ENCODE measurements at places on chromosomes 4 and X.

- DNase-seq: no peak
These were observed 60.3 kb upstream of the PPP2R3B start for GRCh38 chrX:447052-447451.

- no peak for DNase-seq
These were observed 31.6 kb upstream of the DDX3X start for GRCh38 chrX:41302370-41302769.

GRCh38 chr4:47704693-47705325 lies 133.1 kb downstream of the CORIN start:
- DNase-seq: peak; percentile 41

DNA sequence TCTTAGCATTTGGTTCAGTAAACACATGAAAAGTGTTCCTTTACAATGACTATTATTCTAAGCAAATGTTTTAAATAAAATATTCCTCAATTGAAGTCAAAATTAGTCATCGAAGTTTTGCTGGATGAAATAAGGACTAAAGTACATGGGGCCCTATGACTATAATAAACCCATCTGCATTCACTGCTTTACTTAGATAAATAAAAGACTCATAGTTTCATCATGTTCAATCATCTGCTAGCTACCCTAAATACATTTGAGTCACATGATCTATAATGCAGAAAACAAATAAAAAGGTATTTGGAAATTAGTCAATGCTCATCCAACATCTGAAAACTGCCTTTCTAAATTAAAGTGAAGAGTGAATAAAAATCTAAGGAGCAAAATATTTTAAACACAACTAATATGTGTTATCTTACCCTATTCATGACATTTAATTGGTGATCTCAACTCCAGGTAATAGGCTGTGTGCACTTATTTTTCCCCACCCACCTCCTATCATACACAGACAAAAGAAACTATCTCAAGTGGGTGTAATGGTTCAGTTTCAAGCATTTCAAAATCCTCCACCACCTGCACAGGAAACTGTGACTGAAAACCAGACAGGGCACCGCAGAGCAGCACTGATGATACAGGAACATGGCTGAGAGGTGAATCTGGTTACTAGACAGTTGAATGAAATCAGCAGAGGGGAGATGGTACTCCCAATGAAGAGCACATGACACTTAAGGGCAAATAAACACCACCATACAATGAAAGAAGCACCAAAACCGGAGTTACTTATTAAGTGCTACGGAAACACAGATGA lies 78.6 kb downstream of the CAMK2D start:
- DNase-seq: no peak

GRCh38 chr4:3630136-3630597 lies 97.9 kb upstream of the LRPAP1 start:
- no peak for DNase-seq

DNA sequence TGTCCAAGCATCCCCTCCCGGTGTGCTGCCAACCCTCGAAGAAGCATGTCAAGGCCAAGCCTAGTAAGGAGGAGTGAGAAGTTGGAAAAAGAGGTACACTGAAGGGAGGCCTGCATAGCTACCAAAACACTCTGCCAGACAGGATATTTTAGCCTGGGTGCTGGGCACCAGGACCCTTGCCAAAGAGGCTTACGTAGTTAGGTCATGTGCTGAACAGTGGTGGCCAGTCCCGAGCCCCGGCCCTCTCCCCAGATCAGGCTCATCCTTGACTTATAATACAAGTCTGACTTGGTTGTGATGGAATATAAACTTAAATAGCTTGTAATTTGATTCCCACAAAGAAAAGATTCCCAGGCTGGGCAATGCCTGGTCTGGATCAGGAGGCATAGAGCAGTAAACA lies 149.3 kb downstream of the ARHGEF9 start:
- no peak for DNase-seq

- no peak for DNase-seq
These were observed 559.6 kb upstream of the DIPK2B start for GRCh38 chrX:45760187-45760742.

DNA sequence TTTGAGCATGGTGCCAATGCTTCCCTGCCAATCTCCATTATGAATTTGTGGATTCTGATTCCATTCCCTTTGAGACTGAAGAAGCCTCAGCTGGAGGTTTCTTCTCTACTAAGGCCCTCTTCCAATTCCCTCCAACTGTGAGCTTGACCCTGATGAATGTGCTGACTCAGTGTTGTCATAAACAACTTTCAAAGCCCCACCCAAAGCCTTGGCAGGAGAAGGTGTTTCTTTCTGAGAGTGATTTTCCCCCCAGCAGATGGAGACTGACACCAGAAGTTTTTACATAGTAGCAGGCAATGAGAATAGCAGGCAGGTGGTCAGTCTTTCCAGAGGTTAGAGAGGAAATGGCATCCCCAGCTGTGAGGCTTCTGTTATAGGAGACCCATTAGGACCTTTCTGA lies 53.1 kb downstream of the OCRL start:
- no peak for DNase-seq

DNA sequence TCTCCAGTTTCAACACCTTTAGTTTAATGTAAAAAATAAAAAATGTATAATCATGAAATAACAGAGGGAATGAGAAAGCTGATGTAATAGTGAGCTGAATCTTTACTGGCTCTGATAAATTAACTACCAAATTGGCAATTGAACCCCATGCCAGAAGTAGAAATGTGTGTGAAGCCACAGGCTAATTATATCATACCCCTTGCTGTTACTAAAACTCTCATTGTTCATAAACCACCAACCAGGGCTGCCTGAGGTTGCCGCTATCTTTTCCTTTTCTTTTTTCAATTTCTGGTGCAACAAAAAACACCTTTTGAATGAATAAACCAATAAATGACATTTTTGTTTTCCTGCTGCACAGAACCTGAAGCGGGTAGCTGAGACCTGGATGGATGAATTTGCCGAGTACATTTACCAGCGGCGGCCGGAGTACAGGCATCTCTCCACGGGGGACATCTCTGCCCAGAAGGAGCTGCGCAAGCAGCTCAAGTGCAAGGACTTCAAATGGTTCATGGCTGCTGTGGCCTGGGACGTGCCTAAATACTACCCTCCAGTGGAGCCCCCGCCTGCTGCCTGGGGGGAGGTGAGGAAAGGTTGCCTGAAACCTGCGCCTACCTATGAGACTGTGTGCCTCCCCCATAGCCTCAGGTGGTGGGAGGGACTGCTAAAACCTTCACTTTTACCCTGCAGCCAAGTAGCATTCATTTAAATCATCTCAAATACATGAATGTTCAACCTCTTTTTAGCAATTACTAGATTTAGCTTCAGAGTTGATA lies 216.7 kb upstream of the GALNT7 start:
- DNase-seq: no peak

GRCh38 chr4:5783486-5783885 lies 72.5 kb downstream of the EVC start:
- DNase-seq: no peak

GRCh38 chrX:10111364-10112148 lies 45.2 kb upstream of the CLCN4 start:
- DNase-seq: no peak

- DNase-seq: no peak
These were observed 87.2 kb downstream of the CLDN34 start for GRCh38 chrX:10054396-10054795.

Measured in urothelium cell line (cell line).